ENCODE measurements at places on chromosomes 16 and 17.

DNA sequence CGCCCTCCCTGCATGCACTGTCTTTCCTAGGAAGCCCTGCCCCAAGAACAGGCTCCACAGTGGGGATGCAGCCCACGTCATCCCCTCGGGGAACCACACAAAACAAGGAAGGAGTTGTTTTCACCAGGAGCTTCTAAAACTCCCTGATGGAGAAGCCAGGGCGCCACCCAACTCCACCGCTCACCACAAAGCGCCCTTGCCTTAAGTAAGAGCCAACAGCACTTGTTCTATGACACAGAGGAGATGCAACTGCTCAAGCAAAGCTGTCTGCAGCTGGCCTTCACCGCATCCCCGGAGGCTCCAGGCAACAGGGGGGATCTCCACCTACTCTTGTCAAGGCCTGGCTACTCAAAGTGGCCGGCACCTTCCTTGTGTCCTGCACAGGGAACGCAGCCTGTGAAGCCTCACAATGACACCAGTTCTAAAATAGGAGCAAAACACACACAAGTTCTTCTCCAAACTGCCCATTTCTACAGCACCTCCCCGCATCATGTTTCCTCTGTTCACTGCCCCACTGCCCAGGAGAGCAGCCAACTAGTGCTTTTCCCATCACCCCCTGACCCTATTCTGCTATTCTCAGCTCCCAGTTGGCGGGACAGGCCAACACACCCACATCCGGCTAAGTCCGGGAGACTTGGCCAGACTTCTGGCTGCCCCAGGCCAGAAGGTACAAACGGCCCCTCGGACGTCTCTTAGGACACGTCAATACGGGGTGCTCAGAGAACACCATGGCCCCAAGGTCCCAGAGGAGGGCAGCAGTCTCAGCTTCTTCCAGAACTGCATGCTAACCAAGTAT lies 24.2 kb downstream of the MPG start:
- no peak for DNase-seq

GRCh38 chr17:38605411-38605840 lies 326 bp downstream of the SRCIN1 start:
- peak; percentile 55 for DNase-seq

GRCh38 chr16:53773150-53773846 lies 69.3 kb downstream of the FTO start:
- DNase-seq, result no peak

GRCh38 chr17:33273743-33274410 lies 19.2 kb downstream of the ASIC2 start:
- DNase-seq, result no peak

Data from RWPE2 (cell line).